ENCODE measurements at places on chromosomes 12 and 14.

- no peak for DNase-seq
Observed at GRCh38 chr12:26704214-26704613, 128.8 kb downstream of the ITPR2 start.

GRCh38 chr12:2341871-2342270, 289.1 kb downstream of the CACNA1C start:
- DNase-seq, result peak; percentile 87

GRCh38 chr14:82328442-82328841, 794.8 kb upstream of the SEL1L start:
- DNase-seq, result no peak

DNA sequence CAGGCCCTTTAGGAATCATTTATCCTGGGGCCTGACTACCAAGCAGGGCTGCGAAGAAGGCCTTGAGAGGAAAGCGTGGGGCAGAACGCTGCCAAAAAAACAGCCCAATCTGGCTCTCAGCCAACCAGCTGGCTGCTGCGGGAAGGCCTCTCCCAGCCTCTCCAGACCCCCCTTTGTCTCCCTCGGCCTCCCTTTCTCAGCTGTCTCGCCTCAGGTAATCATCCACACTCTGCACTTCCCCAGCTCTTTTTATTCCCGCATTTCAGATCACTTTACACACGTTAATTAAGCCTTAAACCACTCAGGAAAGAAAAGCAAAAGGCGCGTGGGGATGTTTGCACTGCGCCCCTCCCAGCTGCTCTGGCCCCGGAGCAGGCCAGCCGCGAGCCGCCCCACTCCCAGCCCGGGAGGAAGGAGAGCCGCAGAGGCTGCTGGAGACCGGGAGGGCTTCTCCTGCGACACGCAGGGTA, 208.2 kb upstream of the FOXN3 start:
- DNase-seq, result no peak

DNA sequence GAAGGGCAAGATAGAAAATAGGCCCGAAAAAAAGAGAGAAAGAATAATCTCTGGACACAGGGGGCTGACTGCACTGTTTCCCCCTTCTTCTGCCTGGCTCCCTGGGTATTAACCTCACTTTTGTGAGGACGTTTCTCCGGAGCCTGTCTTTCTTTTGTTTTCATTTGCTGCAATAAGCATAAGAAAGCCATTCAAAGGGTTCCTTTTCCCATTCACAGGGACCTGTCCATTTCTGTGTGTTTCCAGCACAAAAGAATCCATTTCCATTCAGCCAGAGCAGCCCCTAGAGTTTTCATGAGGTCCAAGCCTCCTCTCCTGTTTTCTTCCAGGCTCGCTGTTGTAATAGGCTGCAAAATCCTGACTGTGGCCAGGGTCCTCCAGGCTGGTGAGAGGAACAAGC, 16.8 kb downstream of the PLXNC1 start:
- no peak for DNase-seq

- peak; percentile 46 for DNase-seq
Observed at GRCh38 chr14:38257507-38257906, 1.6 kb upstream of the CLEC14A start.

DNA sequence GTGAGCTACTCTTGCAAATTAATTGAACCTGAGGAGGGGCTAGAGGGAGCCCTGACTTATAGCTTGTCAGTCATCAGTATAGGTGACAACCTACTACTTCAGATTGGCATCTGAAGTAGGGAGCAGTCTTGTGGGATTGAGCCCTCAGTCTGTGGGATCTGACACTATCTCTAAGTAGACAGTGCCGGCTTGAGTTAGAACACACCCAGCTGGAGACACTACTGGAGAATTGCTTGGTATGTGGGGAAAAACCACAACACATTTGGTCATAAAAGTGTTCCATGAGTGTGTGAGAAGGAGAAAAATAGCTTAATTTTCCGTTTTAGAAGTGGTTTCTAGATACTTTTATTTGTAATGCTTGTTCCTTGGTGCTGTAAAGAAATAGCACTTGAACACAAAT, 30.5 kb upstream of the DDHD1 start:
- DNase-seq, result peak; percentile 33

GRCh38 chr14:94115631-94116030, 5.1 kb downstream of the IFI27 start:
- no peak for DNase-seq

All from GM23248 (cell line).